Right atrium auricular region (tissue), 2 donors: ENCODE measurements at places on chromosomes 6 and 20.
A peak's percentile ranks its signal among the peaks of the same experiment; 100 is the strongest.

GRCh38 chr6:158279615-158280014 is 32.6 kb upstream of the TULP4 start:
- no peaks in the 10 kb centered on the region for H3K4me1 ChIP-seq
- DNase-seq = no peak
- no peak overlapping the region for H3K4me3 ChIP-seq
- no peaks in the 10 kb centered on the region for H3K36me3 ChIP-seq

- no peak overlapping the region for H3K27ac ChIP-seq
- no peak overlapping the region for H3K4me3 ChIP-seq
- H3K27me3 ChIP-seq = no peaks in the 10 kb centered on the region
- no peaks in the 10 kb centered on the region for H3K36me3 ChIP-seq
These were observed 490.4 kb downstream of the CDKAL1 start for GRCh38 chr6:21024616-21025015.

DNA sequence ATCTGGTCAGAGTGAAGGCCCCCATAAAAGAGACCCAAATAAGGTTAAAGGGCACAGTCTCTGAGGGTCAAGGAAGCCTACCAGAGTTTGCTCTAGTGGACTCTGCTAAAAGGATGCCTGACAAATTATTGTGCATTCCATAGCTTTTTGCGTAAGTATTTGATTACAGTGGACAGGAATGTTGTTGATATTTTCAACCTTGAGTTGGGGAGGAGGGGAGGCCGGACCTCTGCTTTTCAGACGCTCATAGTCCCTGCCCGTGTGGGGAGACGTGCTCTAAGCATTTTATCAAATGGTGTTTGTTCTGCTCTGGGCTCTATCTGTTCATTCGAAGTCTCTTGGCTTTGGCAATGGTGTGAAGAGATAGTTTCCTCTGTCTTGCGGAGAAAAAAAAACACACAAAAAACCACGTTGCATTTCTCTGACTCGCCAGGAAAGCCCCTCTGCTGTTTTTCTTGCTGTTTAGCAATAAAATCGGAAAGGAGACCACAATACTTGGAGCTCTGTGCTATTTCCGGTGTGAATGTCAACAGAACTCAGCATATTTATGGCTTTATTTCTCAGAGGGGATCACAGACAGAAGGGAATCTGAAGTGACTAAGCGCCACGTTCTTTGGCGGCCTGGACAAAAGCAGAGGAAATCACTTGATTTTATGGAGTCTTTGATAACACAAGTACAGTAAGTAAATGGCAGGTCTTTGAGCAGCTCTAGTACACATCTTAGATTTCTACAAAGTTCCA is 159.8 kb downstream of the ZFP64 start:
- DNase-seq = no peak
- no peaks in the 10 kb centered on the region for H3K36me3 ChIP-seq
- no peak overlapping the region for H3K4me3 ChIP-seq
- H3K27ac ChIP-seq = no peak overlapping the region
- H3K4me1 ChIP-seq = no peaks in the 10 kb centered on the region

- H3K27ac ChIP-seq = no peak overlapping the region
- no peaks in the 10 kb centered on the region for H3K4me1 ChIP-seq
- no peaks in the 10 kb centered on the region for H3K36me3 ChIP-seq
These were observed 182.8 kb upstream of the FOXQ1 start for GRCh38 chr6:1129131-1129530.

GRCh38 chr6:134599079-134599478 is 281.2 kb upstream of the SGK1 start:
- DNase-seq = no peak
- H3K27me3 ChIP-seq = no peaks in the 10 kb centered on the region
- H3K4me1 ChIP-seq = no peaks in the 10 kb centered on the region

DNA sequence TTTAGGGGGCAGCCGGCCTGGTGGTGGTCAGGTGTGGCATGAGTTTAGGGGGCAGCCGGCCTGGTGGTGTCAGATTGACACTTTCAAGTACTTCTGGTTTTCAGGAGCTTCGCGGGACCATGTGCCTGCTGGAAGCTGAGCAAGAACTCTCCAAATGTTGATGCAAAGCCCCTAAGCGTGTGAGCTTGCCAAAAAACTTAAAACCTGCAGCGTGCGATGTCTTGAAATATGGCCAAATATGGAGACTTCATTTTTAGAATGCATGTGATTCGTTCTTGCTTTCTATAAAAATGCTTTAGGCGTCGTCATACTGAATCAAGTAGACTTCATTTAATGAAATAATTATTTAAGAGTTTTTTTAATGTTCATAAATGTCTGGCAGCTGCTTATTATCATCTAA is 149.4 kb downstream of the SMOC2 start:
- no peak overlapping the region for H3K27ac ChIP-seq
- no peaks in the 10 kb centered on the region for H3K4me1 ChIP-seq
- no peaks in the 10 kb centered on the region for H3K27me3 ChIP-seq

DNA sequence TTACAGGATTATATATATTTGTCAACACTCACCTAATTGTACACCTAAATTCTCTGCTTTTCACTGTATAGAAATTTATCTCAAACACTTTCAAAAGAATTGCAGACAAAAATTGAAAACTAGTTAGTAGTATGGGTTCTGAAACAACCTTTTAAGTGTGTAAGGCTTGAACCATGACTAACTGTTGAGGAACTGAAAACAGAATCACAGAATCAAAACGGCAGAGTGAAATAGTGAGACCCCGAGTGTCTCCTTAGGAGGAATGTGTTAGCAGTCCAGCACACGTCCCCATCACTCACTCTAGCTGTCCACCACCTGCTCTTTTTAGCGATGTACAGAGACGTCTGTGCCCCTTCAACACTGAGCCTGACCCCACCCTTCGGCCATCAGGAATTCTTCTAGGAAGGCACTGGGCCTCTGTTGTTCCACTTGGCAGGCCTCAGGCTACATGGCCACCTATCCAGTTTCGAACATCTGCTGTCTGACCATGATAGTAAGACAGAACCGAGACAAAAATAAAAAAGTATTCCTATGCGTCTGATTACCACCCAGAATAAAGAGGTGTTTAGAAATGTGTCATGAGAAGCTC is 227.4 kb downstream of the C6orf118 start:
- H3K27me3 ChIP-seq = no peaks in the 10 kb centered on the region
- no peak overlapping the region for H3K27ac ChIP-seq
- no peaks in the 10 kb centered on the region for H3K4me1 ChIP-seq

GRCh38 chr6:46333481-46333880 is 157.8 kb downstream of the RCAN2 start:
- H3K36me3 ChIP-seq = no peaks in the 10 kb centered on the region
- no peak for DNase-seq
- H3K27me3 ChIP-seq = no peaks in the 10 kb centered on the region
- no peak overlapping the region for H3K27ac ChIP-seq
- no peak overlapping the region for H3K4me3 ChIP-seq

GRCh38 chr6:167697316-167697715 is 129.4 kb upstream of the AFDN start:
- no peak for DNase-seq
- H3K36me3 ChIP-seq = no peaks in the 10 kb centered on the region

GRCh38 chr6:129663531-129663930 is 46.4 kb downstream of the ARHGAP18 start:
- no peak overlapping the region for H3K4me3 ChIP-seq
- no peak overlapping the region for H3K27ac ChIP-seq
- no peak for DNase-seq
- H3K36me3 ChIP-seq = no peaks in the 10 kb centered on the region
- no peaks in the 10 kb centered on the region for H3K27me3 ChIP-seq
- H3K4me1 ChIP-seq = peaks cover 28% of the 10 kb centered on the region

- no peaks in the 10 kb centered on the region for H3K4me1 ChIP-seq
- no peaks in the 10 kb centered on the region for H3K36me3 ChIP-seq
- no peak overlapping the region for H3K4me3 ChIP-seq
- H3K27me3 ChIP-seq = no peaks in the 10 kb centered on the region
These were observed 9.1 kb downstream of the ETV7 start for GRCh38 chr6:36378243-36378920.

- no peak for DNase-seq
- H3K4me1 ChIP-seq = peaks cover 37% of the 10 kb centered on the region
These were observed 7.3 kb upstream of the ITPR3 start for GRCh38 chr6:33613795-33614168.

GRCh38 chr6:79672631-79673111 is 41.5 kb downstream of the SH3BGRL2 start:
- H3K36me3 ChIP-seq = no peaks in the 10 kb centered on the region

DNA sequence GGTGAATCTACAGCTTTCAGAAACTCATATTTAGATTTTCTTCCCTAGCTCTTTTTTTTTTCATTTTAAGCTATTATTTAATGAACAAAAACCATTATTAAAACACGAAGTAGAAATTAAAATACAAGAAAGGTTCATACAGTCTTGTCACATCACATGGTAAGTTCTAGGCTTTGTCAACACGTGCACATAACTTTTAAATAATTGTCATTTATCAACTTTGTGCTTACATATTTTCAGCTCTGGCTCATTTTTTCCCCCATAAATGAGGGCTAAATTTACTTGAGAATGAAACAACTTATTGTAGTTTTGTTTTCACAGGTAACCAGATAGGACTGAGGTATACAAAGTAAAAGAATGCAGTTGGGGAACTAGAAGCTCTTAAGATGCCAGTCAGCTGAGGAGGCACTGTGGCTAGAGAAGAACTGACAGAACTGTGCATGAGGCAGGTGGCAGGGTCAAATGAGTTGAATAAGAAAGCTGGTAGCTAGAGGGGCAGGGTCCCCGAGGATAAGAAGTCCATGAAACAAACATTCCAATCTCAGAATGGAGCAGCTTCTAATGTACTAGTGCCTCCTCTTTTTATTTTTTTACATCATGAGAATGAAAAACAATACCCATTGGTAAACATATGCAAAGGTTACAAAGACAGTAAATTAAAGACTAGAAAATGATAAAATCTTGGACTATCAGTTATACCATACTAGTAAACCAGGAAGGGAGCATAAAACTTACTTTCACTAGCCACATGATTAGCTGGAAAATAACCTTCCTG is 141.5 kb downstream of the MYB start:
- H3K27me3 ChIP-seq = no peaks in the 10 kb centered on the region
- no peak overlapping the region for H3K4me3 ChIP-seq
- no peaks in the 10 kb centered on the region for H3K36me3 ChIP-seq
- no peak for DNase-seq
- H3K27ac ChIP-seq = no peak overlapping the region

GRCh38 chr20:63323357-63323981 is 30.5 kb downstream of the COL20A1 start:
- H3K4me1 ChIP-seq = no peaks in the 10 kb centered on the region
- no peak overlapping the region for H3K27ac ChIP-seq
- no peak overlapping the region for H3K4me3 ChIP-seq

DNA sequence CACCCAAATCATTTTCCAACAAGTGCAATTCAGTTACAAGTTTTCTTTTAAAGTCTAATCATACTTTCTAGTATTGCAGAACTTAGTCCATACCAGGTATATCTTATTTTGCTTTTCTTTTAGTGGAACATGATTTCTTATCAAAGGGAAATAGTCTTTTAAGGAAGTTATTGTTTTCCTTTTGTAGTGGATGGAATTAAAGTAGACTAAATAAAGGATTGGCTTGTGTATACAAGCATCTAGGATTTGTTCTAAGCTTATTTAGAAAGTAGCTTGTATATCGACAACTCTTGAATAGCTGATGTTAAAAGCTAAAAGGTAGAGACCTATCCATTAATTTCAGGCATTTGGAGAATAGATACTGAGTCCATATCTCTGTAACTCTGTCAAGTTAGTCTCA is 14.8 kb downstream of the DCBLD1 start:
- DNase-seq = no peak
- peaks cover 8% of the 10 kb centered on the region for H3K4me1 ChIP-seq
- H3K4me3 ChIP-seq = no peak overlapping the region
- H3K36me3 ChIP-seq = no peaks in the 10 kb centered on the region
- H3K27me3 ChIP-seq = no peaks in the 10 kb centered on the region

DNA sequence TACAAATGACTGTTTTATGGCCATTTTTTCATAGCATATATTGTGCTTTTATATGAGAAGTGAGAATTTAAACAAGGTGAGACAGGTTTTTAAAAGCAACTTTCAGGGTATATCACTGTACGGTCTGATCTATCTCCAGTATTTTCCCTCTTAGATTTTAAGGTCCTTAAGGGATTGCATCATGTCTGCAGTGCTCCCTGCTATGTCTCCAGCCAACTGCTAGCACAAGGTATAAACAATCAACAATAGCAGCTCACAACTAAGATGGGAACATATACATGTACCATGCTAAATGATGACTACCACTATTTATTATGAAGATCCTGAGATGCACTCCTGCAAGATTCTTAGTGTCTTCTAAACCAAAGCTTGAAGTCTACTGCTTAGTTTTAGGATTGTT is 7.2 kb downstream of the FUCA2 start:
- no peaks in the 10 kb centered on the region for H3K4me1 ChIP-seq
- H3K27ac ChIP-seq = no peak overlapping the region
- H3K27me3 ChIP-seq = no peaks in the 10 kb centered on the region
- peaks cover 34% of the 10 kb centered on the region for H3K36me3 ChIP-seq

GRCh38 chr6:2746557-2747061 is 4.1 kb downstream of the MYLK4 start:
- peaks cover 28% of the 10 kb centered on the region for H3K4me1 ChIP-seq
- no peak overlapping the region for H3K27ac ChIP-seq
- no peaks in the 10 kb centered on the region for H3K36me3 ChIP-seq
- H3K27me3 ChIP-seq = no peaks in the 10 kb centered on the region
- H3K4me3 ChIP-seq = no peak overlapping the region

DNA sequence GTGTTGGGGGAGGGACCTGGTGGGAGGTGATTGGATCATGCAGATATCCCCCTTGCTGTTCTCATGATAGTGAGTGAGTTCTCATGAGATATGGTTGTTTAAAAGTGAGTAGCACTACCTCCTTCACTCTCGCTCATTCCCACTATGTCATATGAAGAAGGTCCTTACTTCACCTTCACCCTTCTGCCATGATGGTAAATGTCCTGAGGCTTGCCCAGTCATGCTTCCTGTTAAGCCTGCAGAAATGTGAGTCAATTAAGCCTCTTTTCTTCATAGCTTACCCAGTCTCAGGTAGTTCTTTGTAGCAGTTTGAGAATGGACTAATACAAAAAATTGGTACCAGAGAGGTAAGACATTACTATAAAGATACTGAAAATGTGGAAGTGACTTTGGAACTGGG is 425.9 kb downstream of the HTR1B start:
- DNase-seq = no peak
- no peaks in the 10 kb centered on the region for H3K36me3 ChIP-seq
- H3K4me3 ChIP-seq = no peak overlapping the region
- no peaks in the 10 kb centered on the region for H3K27me3 ChIP-seq
- H3K4me1 ChIP-seq = no peaks in the 10 kb centered on the region
- no peak overlapping the region for H3K27ac ChIP-seq

- H3K36me3 ChIP-seq = no peaks in the 10 kb centered on the region
- H3K27ac ChIP-seq = peak overlapping the region; percentile 82
- no peak for DNase-seq
- no peaks in the 10 kb centered on the region for H3K27me3 ChIP-seq
- H3K4me1 ChIP-seq = peaks cover 20% of the 10 kb centered on the region
- H3K4me3 ChIP-seq = peak overlapping the region; percentile 48
These were observed 480 bp upstream of the NT5E start for GRCh38 chr6:85449388-85449817.

DNA sequence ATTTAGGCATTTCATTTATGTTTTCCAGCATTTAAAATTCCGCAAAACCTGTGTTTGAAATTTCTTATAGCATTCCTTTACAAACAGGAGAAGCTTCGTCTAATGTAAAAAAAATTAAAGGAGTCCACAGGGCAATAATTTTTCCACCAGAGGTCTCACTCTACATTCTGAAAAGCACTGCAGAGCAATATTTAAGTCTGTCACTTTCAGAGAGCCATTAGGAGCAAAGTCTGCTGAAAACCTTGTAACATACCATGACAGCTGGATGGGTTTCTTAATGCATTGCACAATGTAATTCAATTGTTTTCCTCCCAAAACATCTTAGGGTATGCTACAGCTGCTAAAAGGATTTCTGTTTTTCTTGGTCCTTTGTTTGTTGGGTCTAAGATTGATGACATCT is 18.0 kb downstream of the BAG2 start:
- H3K4me3 ChIP-seq = no peak overlapping the region
- peaks cover 4% of the 10 kb centered on the region for H3K36me3 ChIP-seq
- H3K27me3 ChIP-seq = no peaks in the 10 kb centered on the region
- H3K4me1 ChIP-seq = no peaks in the 10 kb centered on the region
- H3K27ac ChIP-seq = no peak overlapping the region
